CD8-positive, alpha-beta memory T cell (primary cell): ENCODE measurements at places on chromosomes 6 and 20. TPM values are rescaled to one million over a fixed set of nuclear protein-coding genes. Genes with fewer than 3 reads are reported as not detected.

LTA gene
- 23.3 TPM for polyA plus RNA-seq

IYD gene
- polyA plus RNA-seq, result not detected

RSPO4 gene
- polyA plus RNA-seq, result not detected

BPIFA2 gene
- not detected for polyA plus RNA-seq

GRCh38 chr6:22350109-22350508, 53.3 kb upstream of the PRL start:
- no peaks in the 10 kb centered on the region for H3K36me3 ChIP-seq
- no peak for DNase-seq
- no peaks in the 10 kb centered on the region for H3K4me1 ChIP-seq
- no peak overlapping the region for H3K27ac ChIP-seq
- no peaks in the 10 kb centered on the region for H3K27me3 ChIP-seq

GRCh38 chr20:10672624-10673127, 1.1 kb downstream of the JAG1 start:
- H3K27me3 ChIP-seq, result peaks cover 9% of the 10 kb centered on the region
- H3K4me3 ChIP-seq, result no peak overlapping the region
- H3K4me1 ChIP-seq, result no peaks in the 10 kb centered on the region

DNA sequence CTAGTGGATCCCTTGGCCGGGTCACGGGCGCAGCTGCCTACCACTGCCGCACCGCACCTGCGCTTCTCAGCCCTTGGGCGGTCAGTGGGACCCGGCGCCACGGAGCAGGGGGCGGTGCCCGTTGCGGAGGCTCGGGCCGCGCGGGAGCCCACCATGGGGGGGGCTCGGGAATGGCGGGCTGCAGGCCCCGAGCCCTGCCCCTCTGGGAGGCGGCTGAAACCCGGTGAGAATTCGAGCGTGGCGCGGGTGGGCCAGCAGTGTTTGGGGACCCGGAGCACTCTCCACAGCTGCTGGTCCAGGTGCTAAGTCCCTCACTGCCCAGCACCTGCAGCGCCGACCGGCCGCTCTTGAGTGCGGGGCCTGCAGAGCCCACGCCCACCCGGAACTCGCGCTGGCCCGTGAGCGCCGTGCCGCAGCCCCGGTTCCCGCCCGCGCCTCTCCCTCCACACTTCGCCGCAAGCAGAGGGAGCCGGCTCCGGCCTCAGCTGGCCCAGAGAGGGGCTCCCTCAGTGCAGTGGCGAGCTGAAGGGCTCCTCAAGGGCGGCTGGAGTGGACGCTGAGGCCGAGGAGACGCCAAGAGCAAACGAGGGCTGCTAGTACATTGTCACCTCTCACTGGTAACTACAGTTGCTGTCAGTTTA, 120.5 kb upstream of the TMEM170B start:
- H3K36me3 ChIP-seq, result no peaks in the 10 kb centered on the region
- no peaks in the 10 kb centered on the region for H3K4me1 ChIP-seq
- no peak overlapping the region for H3K27ac ChIP-seq

DNA sequence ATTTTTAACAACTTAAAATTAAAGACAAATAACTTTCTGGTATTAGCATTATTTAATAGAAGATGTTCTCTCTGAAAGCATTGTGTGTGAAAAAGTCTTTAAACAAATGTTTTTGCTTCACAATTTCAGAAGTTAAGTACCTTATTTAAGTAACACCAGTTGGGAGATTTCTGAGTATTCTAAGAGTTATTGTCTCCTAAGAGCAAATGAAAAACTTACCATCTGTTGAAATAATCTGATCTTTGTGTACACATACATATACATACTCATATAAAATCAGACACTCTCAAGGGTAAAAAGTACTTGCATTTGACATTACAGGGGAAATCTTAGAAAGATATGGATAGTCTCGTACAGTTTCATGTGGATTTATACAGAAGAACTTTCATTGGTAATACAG, 2.4 kb downstream of the BTBD3 start:
- H3K4me3 ChIP-seq, result no peak overlapping the region
- no peak overlapping the region for H3K27ac ChIP-seq
- H3K27me3 ChIP-seq, result no peaks in the 10 kb centered on the region
